ENCODE measurements at places on chromosomes 12 and 14. TPM values are rescaled to one million over a fixed set of nuclear protein-coding genes. Genes with fewer than 3 reads are reported as not detected.

- DNase-seq, result no peak
Observed at GRCh38 chr12:54017027-54017788, 8.4 kb downstream of the HOXC8 start.

DNA sequence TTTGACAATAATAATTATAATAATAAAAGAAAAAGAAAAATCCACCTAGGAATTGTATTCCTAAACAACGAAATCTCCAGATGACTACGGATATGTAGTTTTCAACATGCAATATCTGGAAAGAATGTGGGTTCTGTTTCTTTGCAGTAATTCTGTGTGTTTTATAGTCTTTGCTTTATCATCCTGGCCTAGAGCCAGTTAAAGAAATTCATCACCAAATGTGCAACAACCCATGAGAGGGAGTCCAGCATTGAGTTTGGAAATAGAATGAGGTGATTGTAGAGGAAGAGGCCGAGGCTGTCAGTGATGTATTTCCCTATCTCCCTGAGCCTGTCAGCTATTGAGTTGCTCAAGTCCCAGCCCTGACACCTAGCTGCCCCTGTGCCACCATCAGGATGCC lies 200.5 kb upstream of the DCN start:
- DNase-seq, result no peak

DNA sequence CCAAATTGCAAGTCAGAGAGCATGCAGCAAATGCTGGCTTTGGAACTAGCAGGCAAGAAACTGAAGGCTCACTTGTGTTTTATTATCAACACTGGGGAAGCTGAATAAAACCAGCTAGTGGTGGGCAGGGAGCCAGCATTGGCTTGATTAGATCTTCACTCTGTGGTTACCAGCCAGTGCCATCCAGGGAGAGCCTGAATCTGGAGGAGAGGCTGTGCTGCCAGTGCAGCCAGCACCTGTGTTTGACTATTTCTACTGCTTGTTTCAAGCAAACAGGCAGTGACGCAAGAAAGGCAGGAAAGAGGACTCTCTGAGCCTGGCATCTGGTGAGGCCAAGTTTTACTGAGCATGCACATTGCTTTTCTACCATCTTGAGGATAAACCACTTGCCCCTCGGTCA lies 247.0 kb downstream of the PHLDA1 start:
- no peak for DNase-seq

- DNase-seq, result no peak
Observed at GRCh38 chr12:121767525-121768016, 25.9 kb downstream of the RHOF start.

DNA sequence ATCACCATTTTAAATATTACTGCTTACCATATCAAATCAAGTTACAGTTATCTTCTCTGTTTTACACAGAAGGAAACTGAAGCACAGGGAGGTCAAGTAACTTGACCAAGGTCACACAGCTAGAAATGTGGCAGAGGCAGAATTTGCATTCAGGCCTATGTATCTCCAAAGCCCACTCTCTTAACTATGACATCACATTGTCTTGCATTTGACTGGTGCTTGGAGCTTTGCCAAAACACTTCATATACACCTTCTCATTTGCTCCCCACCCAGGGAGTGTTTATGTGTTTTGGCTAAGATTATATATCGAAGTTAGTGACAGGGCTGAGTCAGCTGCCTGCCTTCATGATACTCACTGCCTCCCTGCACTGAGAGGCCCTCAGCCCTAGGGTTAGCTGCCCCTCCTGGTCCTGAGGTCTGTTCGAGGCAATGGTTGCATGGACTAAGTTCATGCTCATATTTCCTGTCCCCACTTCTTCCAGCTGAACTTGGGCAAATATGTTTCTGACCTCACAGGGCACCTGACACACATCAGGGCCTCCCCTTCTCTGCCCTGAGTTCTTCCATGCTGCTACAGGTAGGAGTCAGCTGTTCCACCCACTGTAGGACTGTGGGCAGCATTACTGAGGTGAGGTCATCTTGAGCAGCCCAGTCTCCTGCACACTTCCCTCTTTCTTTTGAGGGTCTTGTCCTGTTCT lies 1.8 kb downstream of the GALNT6 start:
- DNase-seq, result no peak

GRCh38 chr12:96327889-96328288 lies 72.3 kb downstream of the CDK17 start:
- no peak for DNase-seq

DNA sequence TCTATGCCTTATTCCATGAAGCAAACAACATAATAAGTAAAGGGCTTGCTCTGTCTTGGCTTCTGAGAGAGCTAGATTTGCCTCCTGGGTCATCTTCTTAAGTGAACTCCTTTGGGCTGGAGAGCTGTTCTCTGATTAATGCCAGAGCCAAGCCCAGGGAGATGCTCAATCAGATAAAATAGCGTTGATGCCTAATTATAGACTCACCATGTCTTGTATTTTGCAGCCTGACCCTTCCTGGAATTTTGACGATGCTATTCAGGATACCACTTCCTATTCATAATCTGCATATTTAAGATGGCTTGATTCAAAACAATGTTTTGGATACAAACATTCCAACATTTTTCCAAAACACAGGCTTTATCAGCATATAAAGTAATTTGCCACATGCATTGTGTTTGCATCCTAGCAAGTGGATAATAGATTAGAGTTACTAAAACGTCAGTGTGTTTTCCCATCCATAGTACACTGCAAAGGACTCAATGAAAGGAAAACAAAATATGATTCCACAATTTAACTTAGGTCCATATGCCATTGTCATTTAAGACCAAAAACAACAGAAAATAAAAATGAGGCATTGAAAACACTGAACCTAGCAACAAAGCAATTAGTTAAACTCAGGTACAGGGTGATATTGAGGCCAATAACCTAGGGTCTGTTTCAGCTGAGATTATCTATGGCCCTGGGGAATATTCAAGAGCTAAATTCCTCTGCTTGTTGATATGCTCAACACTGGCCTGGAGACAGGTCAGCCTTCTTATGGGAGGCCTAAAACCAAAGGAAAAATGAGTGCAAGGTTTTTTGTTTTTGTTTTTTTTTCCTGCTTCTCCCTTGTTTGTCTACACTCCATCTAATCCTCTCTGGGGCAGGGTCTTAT lies 184.2 kb upstream of the FOXN3 start:
- no peak for DNase-seq

- no peak for DNase-seq
Observed at GRCh38 chr12:65825507-65826352, 1.4 kb downstream of the HMGA2 start.

DNA sequence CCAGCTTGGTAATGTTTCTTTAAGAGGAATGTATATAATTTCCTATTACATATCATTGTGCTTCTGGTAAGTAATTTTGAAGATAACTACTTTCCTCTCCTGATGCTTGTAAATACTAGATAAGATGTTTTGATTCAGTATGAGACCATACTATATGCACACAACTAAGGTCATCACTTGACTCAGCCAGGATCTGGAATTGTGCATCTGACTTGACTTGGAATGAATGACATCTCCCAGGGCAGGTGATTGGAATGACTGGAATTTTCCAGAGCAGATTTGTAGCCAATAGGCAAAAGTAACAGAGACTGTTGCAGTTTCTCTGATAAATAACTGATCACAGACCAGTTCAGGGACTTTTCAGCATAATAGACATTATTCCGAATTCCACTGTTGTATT lies 11.1 kb downstream of the BEST3 start:
- peak; percentile 49 for DNase-seq

GRCh38 chr14:86038387-86039042 lies 508.6 kb downstream of the FLRT2 start:
- DNase-seq, result no peak

- no peak for DNase-seq
Observed at GRCh38 chr12:50689437-50689836, 74.5 kb upstream of the ATF1 start.

DNA sequence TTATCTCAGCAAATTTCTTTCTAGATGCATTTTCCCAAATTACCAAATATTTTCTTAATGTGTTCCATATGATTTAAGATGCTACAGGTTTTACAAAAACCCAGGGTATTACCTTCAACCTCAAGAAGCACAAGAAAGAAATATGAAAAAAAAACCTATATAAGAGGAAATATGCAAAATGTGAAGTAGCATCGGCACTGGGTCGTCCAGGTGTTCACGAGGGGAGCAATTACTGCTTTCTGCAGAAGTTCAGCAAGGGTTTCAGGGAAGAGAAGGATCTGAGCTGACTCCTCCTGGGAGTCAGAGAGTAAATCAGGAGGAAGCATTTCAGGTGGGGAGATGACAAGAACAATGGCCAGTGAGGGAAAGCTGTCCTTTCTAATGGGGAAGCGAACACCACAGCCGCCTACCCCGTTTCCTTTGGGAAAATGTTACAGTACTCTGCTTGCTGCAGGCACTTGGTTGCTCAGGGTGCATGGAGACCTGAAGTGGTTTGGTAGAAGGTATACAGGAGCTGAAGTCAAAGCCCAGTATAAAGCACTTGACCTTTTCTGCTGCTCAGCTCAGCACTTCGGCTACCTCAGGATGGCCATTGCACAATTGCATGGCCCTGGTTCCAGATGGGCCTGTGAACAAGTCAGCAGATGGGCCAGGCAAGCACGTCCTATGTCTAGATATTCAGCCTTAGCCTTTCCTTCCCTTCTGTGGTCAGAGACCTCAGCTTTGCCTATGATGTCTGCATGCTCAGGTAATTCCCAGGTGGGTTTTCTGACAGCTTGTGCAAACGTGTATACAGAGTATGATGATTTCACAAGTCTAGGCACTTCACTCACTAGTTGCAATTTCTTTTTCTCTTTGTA lies 155.6 kb downstream of the PAX9 start:
- DNase-seq, result no peak

- no peak for DNase-seq
Observed at GRCh38 chr14:87745507-87746118, 247.4 kb downstream of the GALC start.

DNA sequence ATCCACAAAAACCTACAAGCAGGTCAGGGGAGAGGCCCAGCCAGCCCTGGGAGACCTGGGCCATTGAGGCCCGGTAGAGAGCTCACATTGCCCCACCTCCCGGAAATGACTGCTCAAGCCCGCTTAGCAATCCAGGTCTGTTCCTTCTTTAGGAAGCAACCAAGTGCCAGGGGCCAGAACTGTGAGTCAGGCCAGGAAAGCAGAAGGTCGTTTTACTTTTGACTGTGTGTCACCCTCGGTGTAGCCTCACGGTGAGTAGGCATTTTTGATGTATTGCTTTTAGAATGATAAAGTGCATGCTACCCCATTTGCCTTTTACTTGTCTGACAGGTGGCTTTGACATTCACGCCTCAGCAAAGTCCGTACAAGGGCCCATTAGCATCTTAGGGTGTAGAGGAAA lies 25.4 kb upstream of the PWP1 start:
- DNase-seq, result no peak

DNA sequence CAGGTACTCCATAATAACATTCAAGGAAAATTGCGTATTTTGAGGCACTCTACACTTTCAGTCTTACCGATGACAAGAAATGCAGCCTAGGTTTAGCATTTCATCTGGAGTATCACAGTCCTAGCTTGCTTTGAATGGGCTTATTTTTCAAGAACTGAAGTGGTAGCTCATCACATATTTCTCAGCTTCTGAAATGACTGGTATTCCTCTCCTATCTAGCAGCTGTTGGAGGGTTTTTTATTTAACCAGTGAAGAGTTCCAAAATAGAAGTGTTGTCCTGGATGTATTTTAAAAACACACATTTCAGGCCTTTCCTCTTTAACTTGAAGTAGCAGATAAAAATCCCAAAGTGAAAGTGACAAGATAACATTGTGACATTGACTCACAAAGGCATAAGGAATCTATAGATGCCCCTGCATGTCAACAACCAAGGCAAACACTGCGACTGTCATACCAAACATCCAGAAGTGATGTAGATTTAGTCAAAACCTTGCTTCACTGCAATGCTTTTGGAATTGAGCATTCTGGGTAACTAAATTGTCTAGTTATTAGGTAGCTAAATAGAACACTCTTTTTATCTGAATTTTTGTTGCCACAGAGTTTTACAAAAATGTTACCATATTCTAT lies 182.2 kb upstream of the FBXO33 start:
- DNase-seq, result no peak

- DNase-seq, result no peak
Observed at GRCh38 chr14:71321574-71322315, 414.5 kb downstream of the PCNX1 start.

GRCh38 chr12:48968467-48968866 lies 3.1 kb downstream of the WNT10B start:
- DNase-seq, result no peak

DNA sequence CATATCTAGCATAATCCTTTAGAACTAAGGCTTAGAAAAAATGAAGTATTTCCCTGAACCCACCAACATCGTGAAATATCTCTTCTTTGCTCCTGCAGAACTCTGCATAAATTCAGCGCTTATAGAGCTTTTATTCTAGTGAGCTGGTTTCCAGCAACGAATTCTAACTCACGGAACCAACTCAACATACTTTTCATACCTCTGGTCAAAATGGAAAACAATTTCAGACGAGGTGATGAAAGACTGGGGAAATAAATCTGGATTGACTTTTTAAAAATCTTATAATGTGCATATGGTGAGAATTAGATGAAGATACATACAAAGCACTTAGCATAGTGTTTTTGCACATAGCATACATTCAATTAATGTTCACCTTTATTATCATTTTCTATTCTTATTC lies 62.6 kb upstream of the BBS10 start:
- DNase-seq, result no peak

DNA sequence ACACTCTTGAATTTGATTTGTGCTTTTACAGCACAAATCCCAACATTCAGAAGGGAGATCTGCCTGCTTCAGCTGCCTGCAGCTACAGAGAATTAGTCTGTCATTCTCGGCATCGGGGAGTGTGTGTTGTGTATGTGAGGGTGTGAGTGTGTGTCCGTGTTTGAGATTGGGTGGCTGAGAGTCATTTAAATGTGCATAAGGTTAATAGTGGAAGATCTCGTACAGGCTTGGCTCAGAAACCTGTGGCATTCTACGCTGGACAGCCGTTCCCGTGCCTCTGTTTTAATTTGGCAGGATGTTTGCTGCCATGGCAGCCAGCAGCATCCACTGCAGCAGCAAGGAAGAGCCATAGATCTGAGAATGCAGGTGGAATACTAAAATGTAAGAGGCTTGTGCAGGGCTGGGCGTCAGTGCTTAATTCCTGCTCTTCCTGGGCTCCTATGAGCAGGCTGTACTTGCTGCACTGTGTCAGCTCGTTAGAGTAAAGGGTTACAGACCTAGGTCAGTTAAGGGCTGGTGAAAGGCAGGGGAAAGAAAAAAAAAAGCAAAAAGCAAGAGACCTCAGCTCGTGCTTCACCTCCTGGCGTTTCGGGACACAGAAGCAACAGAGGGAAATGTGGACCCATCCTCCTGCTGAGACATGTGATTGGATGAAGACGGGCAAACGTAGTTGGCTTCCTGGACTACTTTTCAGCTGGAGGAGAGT lies 205.4 kb downstream of the NAV3 start:
- DNase-seq, result no peak

DNA sequence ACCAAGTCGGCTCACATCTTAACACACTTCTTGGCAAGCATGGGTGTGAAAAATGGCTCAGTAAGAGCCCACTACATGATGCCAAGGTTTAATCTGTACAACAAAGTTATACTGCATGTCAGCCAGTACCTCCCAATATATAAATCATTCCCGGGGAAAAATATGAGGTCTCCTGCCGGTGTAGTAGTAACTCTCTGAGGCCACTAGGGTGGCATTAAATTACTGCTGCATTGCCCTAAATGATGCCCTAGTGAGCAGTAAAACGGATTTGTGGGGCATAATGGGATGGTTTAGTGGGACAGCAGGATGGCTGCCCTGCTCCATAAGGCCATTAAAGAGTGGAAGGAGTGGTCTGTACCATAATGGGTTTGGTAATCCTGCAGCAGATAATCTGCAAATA lies 267.7 kb downstream of the MED13L start:
- DNase-seq, result no peak

The GPR137C gene
- total RNA-seq, result 1.6 TPM

The CPM gene
- total RNA-seq, result not detected

The GPR68 gene
- total RNA-seq, result 1.3 TPM

The MFAP5 gene
- 0.25 TPM for total RNA-seq

The HOXC9 gene
- total RNA-seq, result not detected

The HSPB8 gene
- 8.7 TPM for total RNA-seq

Measured in pulmonary artery endothelial cell (primary cell).